ENCODE measurements at places on chromosomes 3 and 15.

DNA sequence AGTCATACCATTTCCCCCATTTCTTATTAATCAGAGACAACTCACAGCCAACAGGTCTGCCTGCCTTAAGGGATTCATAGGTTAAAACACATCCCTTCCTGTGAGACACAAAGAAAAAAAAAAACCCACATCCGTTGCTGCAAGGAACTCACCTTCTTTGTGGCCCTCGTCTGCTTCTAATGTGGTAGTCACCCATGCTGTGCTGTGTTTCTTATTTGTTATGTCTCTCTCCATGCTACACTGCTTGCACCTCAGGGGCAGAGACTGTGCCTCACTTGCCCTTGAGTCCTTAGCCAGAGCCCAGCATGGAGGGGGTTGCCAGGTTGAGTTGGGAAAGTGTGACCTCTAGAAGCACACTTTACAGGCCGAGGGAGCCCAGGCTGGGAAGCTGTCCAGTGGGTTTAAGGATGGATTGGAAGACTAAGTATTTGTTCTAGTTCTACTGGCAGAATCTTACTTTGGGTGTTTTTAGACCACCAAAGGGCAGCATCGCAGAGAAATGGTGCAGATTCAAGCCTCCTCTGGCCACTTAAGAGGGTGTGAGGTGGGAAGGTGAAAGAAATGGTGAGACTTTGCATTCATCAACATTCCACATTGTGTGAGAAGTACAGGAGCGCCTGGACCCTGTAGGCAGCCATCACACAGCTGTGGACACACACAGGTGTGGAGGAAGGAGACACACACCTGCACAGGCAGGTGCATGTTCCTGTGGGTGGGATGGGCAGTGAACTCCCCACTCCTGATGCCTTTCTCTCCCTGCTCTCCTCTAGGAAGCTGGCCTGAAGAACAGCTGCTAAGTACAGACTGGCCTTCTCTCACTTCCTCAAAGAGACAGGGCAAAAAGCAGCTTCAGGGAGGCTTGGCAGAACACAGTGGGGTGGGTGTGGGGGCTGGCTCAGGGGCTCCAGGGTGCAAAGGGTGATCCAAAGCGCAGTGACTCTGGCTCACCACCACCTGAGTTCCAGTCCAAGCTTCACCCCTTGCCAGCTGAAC is 48.8 kb downstream of the GLB1 start:
- DNase-seq: no peak

DNA sequence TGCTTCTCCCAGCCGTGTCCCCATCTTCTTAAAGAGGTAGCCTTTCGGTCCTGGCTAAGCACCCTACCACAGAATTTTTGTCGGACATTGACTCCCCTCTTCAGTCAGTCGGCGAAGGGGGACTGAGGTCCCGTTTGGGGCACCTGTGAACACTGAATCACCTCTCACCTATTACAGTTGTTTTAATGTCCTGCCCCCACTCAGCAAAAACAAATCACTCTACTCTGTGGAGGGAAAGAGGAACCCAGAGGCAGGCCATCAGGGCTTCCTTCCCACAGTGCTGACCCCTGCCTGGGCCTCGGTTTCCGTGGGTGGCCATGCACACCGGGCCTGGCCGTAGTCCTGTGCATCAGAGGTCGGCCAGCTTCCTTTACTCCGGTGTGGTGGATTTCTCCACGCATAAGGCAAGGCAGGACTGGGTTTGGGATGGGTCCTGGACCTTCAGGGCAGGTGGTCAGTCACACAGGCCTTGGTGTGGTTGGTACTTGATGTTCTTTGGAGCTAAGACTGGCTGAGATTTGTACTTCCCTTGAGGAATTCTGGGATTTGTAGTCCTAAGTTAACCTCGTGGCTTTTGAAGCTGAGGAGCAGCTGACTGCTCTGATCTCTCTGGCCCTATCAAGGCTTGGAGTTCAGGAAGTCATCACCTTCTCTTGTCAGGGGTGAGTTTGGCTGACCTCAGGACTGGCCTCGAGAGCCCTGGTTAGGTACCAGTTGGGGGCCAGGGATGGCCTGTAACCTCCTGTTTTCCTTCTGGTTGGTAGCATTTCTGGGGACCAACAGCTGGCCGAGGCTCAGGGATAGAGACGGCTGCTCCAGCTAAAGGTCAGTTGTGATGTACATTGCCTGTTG is 627 bp upstream of the FAM131A start:
- peak; percentile 39 for DNase-seq

DNA sequence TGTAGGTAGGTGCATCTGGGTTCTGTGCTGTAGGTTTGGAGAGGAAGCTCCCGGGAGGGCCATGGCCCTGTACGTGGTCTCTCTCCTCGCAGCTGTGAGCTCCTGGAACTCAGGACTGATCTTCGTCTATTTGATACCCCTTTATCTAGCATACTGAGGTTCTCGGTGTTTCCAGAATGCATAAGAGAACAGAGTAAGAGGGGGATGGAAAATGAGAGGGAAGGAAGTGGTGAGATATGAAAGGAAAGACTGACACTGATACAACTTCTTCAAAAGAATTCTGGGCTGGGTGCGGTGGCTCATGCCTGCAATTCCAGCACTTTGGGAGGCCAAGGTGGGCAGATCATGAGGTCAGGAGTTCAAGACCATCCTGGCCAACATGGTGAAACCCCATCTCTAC is 90.7 kb downstream of the CHRD start:
- DNase-seq: no peak

DNA sequence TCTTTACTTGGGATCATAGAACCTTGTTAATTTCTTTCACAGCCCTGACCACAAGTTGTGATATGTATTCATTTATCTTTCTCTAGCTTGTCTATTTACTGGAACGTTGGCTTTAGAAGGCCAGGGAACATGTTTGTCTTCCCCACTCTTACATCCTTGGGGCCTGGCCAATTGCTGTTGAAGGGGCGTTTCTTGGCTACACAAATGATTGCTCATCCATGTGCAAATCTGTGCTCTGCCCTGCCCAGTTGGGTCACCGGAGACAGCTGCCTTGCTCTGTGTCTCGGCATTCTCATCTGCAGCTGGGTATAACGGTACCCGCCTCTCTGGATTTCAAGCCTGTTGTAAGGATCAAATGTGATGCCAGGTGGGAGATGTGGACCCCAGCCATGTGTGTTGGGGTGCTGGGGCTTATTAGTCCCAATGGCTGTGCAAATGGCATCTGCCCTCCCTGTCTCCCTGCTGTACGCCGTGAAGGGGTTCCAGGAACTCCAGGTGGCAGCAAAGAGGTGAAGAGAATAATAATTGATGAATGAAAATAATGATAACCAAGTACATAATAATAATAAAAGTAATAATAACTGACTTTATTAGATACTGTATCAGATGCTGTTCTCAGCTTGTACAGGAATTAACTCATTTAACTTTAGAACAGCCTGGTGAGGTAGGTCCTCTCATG is 24.0 kb upstream of the TLE3 start:
- no peak for DNase-seq

DNA sequence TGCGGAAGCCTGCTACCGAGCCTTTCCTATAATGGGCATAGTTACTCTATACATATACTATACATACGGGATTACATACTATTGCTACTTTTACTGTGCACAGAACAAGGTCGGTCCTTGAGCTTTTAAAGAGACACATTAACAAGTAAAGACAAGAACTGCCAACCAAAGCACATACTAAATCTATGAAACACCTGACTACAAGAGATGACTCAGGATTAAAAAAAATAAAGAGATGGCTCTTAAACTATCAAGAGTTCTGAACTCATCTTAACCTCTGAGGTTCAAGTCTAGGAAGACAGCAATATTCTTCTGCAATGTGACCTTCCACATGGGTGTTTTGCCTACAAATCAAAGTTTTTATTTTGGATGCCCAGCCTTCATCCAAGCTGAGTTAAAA is 106.8 kb downstream of the TNIK start:
- no peak for DNase-seq

GRCh38 chr15:58444658-58445332 is 13.0 kb downstream of the LIPC start:
- DNase-seq: no peak

- no peak for DNase-seq
Observed at GRCh38 chr15:85625856-85626255, 168.9 kb downstream of the KLHL25 start.

- DNase-seq: no peak
Observed at GRCh38 chr3:144429719-144430121, 458.1 kb downstream of the DIPK2A start.

All from NCI-H510A treated with DMSO at 0.1 percent for 48 hours (cell line).